ENCODE measurements at places on chromosomes 16 and 17.

- no peak for DNase-seq
These were observed 108.5 kb downstream of the CYB561 start for GRCh38 chr17:63337579-63337978.

DNA sequence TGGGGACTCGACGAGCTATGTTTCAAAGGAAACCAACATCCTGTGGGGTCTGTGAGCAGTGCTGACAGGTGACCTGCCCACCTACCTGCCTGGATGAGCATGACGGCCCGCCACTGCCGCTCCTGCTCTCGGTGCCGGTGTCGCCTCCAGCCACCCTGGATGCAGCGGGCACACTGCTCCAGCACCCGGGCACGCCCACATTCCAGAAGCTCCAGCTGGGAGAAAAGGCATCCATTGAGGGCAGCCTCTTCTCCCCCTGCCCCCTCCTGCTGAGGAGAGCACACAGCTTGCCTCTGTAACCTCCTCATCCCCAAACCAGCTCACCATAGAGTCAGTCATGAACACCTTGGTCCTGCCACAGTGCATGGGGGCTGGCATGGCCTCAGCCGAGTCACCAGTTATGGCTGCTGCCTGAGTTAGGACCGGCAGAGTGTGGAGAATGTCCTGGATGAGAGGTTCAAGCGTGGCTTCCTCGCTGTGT lies 14.3 kb downstream of the ZNHIT3 start:
- no peak for DNase-seq

GRCh38 chr16:88705076-88705684 lies 1.0 kb downstream of the RNF166 start:
- DNase-seq, result peak; percentile 57

DNA sequence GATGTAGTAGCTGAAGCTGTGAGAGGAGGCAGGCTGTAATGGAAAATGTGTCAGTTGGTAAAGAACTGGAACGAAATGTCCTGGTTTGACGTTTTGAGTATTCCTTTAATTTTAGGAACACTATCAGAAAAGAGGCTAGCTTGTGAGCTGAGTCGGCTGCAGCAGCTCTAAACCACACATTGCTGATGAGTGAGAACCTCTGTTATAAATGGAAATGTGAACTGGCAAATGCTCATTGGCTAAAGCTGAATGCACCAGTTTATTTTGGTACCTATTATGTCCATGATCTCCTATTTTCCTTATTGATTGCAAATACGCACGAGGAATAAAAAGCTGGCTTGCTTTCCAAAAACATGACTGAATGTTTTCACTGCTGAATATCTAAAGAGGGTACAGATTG lies 11.0 kb upstream of the WIPI1 start:
- DNase-seq, result no peak

DNA sequence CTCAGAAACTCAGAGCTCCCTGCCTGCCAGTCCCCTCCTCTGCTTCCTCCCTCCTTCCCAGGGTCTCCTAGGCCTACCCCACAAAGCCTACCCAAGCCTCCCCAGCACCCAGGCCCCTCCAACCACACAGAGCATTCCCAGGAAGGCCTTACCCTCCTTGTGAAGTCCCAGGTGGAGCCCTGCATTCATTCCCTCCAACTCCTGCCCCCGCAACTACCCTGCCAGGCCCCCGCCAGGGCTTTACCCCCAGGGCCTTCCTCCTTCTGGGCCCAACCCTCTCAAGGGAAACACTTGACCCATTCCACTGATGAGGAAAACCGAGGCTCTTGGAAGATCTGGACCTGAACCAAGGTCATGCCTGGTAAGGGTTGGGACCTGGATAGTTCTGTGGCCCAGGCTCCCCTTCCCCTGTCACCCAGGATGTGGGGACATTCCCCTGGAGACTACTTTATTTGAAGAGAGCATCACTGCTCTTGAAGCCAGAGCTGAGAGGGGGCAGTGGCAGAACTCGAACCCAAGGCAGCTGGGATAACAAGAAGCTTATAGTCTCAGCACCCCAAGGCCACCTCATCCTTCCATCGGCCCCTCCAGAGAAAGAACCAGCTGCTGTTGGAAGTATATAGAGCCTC lies 12.5 kb downstream of the PLLP start:
- DNase-seq, result no peak
